ENCODE measurements at places on chromosomes 11 and 22.

DNA sequence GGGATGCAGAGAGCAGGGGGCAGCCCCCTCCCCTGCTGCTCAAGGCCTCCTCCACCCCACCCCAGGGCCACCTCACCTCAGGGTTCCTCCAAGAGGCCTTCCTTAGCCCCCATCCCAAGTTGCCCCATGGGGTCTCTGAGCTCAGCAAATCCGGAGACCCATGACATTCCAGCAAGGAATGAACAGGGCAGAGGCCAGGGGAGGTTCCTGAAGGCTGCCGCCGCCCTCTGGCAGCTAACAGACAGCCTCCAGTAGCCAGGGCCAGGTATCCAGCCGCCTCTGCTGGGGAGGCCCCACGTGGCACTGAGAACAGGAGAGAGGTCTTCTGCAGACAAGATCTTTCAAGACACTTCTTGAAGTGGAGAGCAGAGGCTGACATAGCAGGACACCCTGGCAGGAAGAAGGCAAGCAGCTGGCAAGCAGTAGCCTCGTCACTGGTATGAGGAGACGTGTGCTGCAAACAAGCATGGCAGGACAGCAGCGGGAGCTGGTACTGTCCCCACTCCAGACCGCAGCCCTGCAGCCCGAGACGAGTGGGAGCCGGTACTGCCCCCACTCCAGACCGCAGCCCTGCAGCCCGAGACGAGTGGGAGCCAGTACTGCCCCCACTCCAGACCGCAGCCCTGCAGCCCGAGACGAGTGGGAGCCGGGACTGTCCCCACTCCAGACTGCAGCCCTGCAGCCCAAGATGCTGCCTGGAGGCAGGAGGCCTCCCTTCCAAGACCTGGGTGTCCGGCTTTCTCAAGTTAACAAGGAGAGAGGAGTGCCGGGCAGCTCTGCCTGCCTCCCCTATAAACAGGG, 190.6 kb downstream of the IGLL1 start:
- no peak for DNase-seq

DNA sequence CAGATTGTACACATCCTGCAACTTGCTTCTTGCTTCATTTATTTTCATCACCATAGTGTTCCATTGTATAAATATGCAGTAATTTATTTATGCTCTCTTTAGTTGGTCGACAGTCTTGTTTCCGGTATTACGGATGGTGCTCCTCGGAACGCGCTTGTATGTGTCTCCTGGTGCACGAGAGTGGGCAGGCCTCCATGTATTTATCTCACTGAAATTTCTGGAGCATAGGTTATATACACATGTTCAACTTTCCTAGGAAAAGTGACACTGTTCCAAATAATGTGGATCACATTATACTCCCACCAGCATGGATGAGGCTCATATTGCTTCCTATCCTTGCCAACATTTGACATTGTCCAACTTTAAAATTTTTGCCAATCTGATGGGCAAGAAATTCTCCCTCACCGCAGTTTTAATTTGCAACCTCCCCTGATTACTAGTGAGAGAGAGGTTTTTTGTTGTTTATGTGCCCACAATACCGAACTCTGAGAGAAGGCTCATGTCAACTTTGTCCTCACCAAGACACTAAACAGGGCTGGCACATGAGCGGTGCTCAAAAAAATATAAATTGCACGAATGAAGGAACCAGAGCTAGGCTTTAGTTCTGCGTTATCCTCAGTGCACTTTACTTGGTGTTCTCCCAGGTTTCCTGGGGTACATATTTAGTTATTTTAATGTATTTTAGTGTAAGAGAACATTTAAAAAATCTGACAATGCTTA, 3.8 kb downstream of the CSNK2A3 start:
- no peak for DNase-seq

DNA sequence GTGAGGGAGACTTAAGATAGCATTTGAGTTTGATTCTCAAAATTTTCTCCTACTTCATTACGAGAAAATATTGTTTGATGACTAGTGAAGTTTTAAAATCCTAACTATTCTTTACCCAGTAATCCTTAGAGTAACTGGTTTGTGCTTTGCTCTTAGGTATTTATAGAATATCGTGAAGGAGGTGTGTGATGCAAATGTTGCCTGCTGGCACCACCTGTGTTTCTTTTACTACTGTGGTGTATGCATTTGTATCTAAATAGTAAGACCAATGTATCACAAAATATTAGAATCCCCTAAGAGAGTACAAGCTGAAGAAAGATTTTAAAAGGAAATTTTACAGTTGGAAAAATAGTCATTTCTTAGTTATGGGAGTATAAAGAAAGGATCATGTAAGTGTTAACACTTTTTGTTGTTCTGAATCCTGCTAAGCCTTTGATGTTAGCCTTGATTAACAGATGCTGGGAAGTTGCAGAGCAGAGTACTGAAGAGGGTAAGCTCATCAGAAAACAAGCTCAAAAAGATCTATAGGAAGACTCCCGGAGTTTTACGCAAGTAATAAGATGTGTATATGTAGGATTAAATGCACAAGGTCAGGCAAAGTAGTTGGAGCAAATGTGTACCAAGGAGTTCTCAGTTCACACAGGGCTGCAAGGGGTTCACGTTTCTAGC, 102.2 kb upstream of the SLC6A5 start:
- DNase-seq, result no peak

DNA sequence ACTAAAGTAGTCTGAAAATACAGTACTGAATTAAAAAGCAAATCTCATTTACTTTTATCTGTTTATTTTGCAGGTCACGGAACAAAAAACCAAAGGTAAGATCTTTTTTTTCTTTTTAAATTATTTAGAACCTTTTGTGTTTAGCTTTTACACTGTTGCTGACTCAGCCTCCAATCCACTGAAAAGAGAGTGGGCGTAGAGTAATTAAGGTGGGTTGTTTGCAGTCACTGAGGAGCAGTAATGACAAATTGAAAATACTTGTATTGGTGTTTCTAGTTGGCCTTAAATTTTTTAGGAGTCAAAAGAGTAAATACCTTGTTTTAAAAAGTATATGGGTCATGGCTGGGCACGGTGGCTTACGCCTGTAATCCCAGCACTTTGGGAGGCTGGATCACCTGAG, 73.4 kb downstream of the TNRC6B start:
- no peak for DNase-seq

DNA sequence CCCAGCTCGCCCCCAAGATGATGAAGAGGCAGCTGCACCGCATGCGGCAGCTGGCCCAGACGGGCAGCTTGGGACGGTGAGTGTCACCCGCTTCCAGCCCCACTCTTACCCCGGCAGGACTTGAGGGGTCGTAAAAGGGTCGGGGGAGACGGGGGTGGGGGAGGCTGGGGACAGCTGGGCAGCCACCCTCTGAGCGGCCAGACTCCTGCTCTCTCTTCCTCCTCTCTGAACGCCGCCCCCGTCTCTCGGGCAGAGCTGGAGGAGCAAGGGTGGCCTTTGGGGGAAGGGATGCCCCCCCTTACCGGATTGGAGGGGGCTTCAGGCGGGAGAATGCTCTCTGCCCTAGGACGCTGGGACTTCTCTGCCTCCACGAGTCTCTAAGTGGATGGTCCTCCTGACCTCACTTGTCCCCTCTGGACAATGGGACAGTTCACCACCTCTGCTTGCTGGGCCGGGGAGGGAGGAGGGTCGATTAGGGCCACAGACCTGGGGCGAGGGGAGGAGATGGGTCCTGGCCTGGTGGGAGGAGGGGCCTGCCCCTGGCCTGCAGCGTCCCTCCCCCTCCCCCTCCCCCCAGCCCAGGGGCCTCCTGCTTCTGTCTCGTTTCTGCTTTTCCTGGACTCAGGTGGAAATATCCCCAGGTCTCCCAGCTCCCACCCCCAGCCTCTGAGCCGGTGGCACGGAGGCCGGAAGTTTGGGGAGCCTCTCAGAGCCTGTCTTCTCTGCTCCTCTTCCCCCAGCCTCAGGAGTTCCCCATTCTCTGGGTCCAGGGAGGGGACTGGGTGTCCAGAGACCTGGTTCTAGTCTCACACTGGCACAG, 512 bp downstream of the SH3BP1 start:
- peak; percentile 70 for DNase-seq

GRCh38 chr11:57527056-57527631, 3.4 kb downstream of the TIMM10 start:
- peak; percentile 77 for DNase-seq

DNA sequence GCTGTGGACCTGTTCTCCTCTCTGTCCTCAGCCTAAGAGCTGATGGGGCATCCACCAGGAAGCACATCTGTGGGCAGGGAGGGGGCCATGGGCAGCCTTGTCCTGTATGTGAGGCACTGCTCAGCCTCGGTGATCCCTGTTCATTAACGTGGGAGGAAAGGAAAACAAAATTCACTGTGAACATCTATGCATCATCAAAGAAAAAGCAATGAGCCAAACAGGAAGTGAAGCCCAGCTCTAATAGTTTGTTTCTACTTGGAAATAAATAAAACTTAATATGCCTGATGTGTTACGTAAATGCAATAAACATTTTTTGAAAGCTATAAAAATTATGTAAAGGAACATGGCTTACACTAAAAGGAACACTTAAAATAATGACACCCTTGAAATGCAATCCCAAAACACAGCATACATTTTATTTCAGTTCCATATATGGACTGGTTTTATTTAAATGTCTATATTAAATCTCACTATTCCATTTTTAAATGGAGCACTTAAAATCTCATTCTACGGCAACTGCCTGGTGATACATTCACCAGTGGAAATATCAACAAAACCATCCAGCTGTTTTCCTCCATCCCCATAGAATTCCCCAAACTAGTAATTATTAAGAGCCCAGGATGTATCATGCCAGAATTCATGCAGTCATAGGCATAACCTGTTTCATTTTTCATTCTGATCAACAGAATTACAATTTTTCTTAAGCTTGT, 78.3 kb downstream of the ZNF280B start:
- no peak for DNase-seq

DNA sequence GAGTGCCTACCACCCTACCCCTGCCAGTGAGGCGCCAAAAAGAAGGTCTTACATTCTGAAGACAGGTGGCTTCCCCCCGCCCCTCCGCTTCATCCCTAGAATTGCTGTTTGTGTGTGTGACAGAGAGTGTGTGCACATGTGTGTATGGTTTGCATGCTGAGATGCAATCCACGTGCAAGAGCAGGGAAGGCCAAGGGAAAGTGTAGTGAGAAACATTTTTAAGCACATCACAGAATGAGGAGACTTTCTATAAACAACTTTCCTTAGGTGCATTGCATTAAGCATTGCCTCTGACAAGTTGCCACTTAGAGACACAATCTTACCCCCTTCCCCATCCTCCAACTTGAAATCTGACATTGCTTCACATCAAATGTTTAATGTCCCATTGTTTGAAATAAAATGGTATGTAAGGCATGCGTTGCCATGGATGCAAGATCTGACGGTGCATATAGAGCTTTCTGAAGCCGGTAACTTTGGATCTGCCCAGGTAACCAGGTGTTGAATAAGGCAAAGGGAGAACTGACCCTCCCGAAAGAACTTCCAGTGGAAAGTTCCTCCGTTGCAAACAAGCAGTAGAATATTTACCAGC, 21.4 kb downstream of the FJX1 start:
- DNase-seq, result no peak

DNA sequence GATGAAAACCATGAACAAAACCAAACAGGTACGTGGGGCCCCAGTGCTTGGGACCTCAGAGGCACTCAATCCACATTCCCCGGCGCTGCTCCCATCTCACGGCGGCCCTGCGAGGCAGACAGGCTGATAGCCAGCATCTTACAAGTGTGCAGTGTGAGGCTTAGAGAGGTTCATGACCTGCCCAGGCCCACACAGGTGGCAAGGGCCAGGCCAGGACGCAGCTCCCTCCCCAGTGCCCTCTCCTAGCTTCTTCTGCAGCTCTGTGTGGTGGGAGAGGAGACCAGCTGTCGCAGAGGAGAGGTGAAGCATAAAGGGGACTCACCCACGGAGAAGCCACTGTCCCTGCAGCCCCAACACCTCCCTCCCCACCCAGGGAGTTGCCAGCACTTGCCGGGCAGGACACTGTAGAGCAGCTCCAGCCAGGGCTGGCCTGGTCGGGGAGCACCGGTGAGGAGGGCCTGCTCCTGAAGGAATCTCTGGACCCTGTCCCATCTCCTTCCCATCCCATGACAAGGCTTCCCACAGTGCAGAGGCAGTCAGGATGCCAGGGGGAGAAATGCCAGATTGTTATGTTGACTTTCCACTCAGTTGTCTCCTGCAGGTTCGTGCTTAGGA, 92.4 kb upstream of the TMEM45B start:
- no peak for DNase-seq

DNA sequence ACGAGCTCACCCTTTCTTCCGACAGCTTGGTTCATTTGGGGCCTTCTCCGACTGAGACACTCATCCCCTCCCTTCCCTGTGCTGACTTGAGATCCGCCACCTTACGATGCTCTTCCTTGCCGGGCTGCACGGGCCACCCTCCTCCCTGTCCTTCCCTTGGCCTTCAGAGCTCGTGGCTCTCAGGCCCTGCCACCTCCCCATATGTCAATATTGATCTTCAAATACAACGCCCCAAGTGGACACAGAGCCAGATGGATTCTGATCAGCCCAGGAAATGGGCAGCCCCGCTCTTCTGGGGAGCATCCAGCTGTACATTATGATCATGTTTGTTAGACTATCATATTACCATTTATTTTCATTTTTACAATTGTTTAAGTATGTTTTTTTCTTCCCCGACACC, 812.8 kb downstream of the TBC1D22A start:
- DNase-seq, result no peak

DNA sequence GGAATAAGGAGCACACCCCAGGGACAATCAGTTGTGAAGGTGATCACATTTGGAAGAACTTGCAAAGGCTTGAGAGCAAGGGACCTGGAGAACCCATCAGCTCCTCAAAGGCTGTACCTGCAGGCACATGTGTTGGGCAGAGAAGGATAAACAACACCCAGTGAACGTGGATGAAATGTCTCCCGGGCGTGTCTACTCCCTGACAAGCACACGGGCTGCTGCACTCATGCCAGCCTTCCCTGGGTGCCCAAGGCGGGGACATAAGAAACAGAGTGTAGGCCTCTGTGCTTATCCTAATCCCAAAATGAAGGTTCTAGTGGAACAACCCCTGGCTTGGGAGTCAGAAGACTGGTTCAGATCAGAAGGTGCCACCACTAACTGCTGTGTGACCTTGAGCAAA, 46.7 kb downstream of the DSCAML1 start:
- no peak for DNase-seq

DNA sequence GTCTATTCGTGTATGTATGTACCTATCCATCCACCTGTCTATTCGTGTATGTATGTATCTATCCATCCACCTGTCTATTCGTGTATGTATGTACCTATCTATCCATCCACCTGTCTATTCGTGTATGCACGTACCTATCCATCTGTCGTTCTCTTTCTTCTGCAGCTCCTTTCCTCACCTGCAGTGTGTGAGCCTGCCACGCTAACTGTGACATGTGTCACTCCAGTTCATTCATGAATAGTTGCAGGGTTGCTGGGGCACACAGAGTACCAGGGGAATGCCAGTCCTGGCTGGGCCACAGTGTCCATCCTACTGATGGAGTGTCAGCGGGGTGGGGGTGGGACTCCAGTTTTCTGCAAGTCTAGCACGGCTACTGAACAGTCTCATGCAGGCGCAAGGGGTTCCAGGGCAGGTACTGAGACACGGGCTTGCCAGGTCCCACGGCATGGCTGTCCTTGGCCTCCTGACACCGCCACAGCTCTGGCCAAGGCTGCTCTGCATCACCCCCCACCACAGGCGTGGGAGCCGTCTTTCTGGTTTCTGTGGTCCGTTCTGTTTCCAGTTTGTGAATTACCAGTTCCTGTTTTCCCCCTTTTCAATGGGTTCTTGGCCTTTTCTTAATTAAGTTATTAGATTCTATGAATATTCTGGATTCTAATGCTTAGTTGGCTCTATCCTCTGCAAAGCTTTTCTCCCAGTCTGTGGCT, 88.8 kb upstream of the CLDN5 start:
- peak; percentile 91 for DNase-seq

All from NB4 (cell line).